MM.1S (cell line): ENCODE measurements at places on chromosomes 11 and 22.

DNA sequence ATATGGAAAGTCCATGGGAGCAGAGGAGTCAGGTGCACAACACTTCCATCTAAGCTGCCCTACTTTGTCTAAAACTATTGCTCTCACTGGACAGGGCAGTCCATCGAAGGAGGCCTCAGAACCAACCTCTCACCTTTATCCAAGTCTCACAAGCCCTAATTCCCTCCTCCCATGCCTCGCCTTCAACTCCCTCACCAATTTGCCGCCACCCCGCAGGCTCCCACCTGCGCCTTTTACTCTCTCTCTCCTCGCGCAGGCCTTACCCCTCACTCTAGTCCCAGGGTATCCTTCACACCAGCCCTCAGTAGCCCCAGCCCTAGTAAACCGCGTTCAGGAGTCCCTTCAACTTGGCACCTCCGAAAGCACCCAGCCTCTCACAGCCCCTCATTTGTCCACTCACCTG, 451 bp downstream of the FHIP1B start:
- DNase-seq = peak; percentile 8

DNA sequence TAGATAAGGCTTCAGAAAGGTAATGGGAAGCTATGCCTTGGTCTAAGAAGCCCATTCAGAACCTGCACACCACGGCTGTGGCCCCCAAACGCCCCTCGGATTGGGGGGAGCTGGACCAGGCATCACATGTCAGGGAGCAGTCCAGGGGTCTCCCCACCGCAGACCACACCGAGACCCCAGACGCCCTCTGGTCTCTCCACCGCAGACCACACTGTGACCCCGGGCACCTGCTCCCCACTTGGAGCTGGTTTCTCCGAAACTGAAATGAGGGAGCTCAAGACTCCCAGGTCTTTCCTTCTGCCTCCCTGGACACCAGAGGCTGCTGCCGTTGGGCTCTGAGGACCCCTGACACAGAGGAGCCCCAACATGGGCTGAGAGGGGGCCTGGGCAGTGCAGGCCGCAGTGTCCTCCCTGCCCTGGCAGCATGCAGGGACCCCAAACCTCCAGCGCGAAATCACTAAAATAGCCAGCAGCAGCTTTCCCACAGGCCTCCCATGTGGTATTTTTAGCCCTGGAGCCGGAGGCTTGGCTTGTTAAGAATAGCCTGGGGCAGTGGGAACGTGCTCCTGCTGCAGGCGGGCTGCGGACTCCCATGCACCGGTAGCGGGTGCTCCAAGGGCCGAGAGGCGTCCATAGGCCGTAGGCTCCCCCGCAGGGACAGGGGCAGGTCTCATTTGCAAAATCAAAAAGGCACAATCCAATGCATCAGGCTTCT, 7.7 kb downstream of the LINC01488 start:
- no peak for DNase-seq

DNA sequence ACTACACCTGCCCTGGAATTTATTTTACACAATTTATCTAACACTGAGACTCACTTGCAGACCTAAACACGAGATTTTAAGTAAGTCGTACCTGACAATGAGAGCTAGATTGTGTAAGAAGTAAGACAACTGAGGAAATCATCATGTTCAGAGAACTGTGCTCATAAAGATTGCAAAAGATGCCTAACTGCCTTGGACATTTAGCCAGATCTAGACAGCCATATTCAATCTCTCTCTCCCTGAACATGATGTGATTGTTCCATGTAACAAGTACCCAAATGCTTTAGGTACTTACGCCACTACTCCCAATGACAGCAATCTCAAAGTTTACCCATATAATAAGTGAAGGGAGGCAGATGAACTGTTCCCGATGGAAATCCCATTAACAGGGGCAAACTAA, 209.8 kb upstream of the PITPNB start:
- DNase-seq = no peak

DNA sequence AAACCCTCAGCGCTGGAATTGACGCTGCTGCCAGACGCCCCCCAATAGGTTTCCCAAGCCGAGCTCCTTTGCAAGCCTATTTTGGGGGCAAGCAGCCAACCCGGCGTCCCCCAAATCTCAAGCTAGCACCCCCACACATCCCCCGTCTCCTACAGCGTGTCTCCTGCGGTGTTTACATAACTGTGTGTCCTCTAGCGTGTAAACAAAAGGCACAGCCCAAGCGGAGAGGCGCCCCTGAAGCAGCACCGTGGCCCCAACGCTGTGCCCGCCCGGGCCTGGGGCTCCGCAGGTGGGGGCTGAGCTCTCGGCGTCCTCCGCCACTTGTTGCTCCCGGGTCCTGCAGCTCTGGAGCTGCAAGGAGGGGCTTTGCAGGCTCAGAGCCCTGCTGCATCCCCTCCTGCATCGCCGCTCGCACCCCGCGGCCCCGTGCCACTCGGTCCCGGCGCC, 1.6 kb downstream of the CADM1 start:
- DNase-seq = no peak

GRCh38 chr11:69005631-69006368, 7.2 kb downstream of the MRGPRF start:
- DNase-seq = no peak

GRCh38 chr11:120326845-120327281, 1.8 kb downstream of the TLCD5 start:
- DNase-seq = peak; percentile 50

GRCh38 chr11:7543302-7543701, 29.5 kb downstream of the PPFIBP2 start:
- DNase-seq = no peak

GRCh38 chr22:18119409-18120110, 9.0 kb downstream of the TUBA8 start:
- no peak for DNase-seq

DNA sequence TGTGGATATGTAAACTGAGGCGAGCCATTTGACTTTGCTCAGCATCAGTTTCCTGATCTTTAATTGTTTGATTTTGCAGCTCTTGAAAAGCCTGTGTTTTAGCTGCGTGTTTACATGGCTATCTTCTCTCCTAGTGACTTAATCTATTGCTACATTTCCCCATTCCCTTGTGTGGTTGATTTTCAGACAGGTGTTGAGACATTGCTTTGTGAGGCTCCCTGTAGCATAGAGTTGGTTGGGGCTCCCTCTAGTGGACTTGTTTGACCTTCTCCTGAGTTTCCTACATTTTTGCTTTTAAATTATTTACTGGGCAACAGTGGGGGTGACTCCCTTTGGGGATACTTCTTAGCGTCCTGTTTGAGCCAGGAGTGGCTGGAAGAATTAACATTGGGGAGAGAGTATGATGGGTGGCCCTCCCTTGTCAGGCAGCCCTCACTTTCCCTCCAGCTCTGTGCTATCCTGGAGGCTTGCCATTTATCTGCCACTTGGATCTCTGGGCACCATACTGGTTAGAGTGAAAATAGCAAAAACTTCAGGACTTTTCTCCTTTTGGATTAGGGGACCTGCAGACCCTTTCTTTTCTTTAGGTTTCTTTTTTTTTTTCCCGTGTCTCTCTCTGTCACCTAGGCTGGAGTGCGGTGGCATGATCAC, 9.2 kb upstream of the CBL start:
- peak; percentile 86 for DNase-seq

- DNase-seq = no peak
Measured at GRCh38 chr22:38125038-38125610, 14.6 kb upstream of the BAIAP2L2 start.
